GM12891 (cell line): ENCODE measurements at places on chromosomes 7 and 10.

GRCh38 chr10:92042541-92042940 is 119.0 kb downstream of the BTAF1 start:
- DNase-seq, result no peak

DNA sequence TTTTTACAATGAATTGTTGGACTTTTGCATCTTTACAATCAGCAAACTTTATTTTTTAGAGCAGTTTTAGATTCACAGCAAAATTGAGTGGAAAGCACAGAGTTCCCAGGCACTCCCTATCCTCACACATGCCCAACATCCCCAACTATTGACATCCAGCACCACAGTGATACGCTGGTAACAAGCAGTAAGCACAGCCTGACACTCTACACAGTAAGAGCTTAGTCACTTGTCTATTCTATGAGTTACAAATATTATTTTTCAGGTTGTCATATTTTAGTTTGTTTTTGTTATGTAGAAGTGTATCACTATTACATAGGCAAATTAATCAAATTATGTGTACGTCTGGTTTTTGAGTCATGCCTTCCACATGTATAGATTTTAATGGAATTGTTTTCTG is 27.0 kb upstream of the GIMAP7 start:
- no peak for DNase-seq

GRCh38 chr10:112813866-112814591 is 136.0 kb upstream of the TCF7L2 start:
- no peak for DNase-seq

GRCh38 chr10:73647211-73647874 is 6.1 kb upstream of the MYOZ1 start:
- DNase-seq, result no peak

- DNase-seq, result no peak
Observed at GRCh38 chr7:2603044-2603965, 28.5 kb upstream of the TTYH3 start.

GRCh38 chr10:132660385-132660784 is 122.8 kb downstream of the INPP5A start:
- DNase-seq, result no peak

DNA sequence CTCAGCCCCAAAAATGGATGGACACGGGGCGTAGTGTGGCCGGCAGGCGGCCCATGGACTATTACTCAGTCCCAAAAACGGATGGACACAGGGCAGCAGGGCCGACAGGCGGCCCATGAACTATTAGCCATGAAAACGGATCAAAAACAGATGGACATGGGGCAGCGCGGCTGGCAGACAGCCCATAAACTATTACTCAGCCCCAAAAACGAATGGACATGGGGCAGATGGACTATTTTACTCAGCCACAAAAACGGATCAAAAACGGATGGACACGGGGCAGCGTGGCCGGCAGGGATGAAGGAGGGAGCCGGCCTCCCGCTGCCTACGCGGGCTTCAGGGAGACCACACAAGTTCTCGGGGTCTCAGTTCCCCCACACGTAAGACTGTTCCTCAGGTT is 32.9 kb downstream of the GPER1 start:
- DNase-seq, result no peak

GRCh38 chr10:98030093-98030821 is at the start of gene CRTAC1:
CRTAC1 (minus strand) TSS chr10:98030621; CDS start chr10:98030472, 149 bp downstream.
- no peak for DNase-seq

DNA sequence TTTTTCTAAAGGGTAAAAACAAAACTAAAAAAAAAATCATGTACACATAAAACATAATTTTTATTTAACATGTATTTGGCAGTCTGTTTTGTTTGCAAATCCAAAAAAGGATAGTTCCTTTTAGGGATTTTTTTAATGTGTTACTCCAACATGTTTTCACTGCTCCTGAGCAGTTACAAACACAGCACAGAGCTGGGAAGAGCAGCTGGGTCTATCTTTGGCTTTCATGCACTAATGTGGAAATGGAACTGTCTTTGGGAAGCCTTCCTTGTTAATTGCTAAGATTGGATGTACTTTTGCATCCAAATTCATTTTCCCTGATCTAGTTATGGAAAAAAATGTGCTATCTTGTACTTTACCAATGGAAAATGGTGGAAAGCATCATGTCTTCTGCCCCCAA is 1035.1 kb downstream of the CNTNAP2 start:
- DNase-seq, result no peak

- DNase-seq, result no peak
Observed at GRCh38 chr10:99944860-99945259, 64.9 kb downstream of the DNMBP start.

- no peak for DNase-seq
Observed at GRCh38 chr7:157638563-157638962, 301.8 kb downstream of the DNAJB6 start.

DNA sequence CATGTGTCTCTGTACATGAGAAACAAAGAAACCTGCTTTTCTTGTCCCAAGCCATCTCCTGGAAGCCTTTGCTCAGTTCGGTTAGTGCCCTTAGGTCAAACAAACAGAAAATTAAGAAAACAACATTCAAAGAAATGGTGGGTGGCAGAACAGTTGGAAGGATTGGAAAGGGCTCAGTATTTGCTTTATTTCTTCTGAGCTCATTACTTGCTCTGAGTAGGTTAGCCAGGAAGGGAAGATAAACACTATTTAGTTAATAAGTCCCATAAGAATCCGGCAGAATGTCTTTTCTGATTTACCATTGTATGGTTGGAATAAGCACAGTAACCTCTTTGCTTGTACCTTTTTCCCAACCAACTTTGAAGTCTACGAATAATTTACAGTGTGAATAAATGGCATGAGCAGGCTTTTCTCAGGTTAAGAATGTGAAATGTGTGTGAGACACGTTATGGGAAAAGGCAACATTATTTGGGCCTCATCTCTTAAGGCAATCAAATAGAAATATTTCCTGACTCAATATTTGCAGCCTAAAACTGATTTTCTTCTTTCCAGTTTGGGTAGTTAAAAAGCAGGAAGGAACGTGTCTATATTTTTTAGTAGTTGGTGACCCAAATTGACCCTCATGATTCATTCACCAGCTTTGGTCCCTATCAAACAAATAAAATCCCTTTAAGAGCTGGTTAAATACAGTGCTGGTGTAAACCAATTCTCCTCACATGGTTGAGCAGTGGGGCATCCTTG is 158.5 kb downstream of the DKK1 start:
- no peak for DNase-seq

GRCh38 chr10:50853557-50853956 is 31.9 kb downstream of the A1CF start:
- DNase-seq, result no peak

DNA sequence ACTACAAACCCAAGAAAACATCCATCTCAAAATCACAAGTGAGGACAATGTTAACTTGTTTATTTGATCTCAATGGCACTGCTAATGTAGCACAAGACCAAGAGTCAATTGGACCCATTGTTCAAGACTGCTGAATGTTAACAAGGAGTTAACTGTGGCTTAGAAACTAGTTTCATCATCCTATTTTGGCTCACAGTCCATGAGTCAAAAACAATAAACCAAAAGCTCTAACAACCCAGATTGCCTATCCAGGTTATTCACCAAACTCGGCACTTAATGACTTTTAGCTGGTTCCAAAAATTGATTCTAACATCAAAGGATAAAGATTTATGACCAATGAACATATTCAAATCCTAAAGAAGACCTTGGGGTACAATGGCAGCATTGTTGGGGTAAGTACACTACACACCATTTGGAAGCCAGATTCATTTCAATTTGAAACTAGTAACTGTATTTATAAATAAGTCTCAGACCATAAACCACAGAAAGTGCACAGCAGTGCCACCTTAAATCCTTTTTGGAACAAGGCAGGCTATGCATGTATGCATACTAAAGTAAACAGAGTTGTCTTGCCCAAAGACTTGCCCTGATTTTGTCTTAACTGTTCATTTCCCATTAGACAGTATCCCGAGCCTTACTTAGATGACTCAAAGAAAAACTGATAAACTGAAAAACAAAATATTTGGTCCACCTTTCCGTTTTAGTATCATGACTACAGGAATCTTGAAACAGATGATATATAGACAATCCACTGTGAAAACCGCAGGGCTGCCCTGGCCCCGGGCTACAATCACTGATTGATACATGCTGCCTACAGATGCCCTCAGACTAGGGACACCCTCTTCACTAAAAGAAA is 84.5 kb downstream of the SRPK2 start:
- no peak for DNase-seq

DNA sequence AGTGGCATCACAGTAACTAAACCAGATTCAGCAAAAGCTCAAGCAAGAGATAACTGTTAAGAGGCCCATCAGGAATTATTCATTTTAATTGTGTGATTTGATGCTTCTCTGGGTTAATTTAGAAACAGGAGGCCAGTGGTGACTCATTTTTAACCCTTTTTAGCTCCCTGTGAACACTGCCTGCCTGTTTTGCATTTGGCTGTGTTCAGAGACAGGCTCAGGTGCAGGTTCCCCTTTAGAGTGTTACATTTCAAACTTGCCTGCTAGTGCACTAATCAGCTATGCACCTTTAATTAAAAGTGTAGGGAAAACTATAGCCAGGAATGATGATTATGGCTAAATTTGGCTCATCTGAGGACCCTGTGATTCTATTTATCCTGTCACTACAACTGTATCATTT is 6.5 kb downstream of the STAMBPL1 start:
- DNase-seq, result no peak

DNA sequence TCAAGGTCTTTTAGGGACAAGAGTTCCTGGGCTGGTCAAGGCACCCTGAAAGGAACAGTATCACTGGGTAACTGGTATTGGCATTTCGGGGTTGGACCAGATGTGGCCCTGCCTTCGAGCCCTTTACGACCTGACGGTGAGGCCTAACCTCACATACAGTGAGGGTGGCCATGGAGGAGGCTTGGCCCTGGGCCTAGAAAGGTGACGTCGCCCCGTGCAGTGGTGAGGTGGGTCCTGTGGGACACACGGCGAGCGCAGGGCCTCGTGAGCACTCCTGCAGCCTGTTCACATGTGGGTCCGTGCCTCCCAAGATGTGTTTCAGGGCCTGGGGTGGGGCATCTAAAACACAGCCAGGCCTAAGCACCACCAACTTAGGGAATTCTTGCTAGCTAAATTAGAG is 36.1 kb downstream of the CRHR2 start:
- DNase-seq, result no peak

DNA sequence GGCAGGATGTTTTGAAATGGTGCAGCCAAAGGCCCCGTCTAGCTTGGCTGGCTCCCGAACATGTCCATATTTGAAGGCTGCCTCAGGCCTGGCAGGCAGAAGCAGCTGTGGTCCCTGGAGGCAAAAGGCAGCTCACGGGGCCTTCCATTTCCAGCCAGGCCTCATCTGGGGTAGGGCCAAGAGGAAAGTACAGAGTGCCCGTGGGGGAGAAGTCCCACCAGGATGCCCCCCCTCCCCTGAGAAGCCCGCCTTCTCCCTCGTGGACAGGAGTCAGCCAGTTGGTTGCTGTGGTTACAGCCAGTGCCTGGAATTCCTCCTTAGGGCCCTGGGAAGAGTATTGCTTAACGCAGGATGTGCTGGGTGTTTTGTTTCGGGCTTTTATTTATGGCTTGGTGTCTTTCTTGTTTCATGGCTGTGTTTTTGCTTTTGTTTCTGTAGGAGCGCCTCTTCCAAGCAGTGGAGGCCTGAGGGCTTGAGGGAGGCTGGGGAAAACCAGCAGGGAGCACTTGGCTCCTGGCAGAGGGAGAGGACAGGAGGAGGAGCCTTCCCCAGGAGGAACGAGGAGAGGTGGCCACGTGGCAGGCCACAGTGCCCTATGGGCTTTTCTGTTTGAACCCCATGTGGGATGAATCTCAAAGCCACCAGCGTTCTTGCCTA is 45.4 kb downstream of the CHST3 start:
- DNase-seq, result no peak

DNA sequence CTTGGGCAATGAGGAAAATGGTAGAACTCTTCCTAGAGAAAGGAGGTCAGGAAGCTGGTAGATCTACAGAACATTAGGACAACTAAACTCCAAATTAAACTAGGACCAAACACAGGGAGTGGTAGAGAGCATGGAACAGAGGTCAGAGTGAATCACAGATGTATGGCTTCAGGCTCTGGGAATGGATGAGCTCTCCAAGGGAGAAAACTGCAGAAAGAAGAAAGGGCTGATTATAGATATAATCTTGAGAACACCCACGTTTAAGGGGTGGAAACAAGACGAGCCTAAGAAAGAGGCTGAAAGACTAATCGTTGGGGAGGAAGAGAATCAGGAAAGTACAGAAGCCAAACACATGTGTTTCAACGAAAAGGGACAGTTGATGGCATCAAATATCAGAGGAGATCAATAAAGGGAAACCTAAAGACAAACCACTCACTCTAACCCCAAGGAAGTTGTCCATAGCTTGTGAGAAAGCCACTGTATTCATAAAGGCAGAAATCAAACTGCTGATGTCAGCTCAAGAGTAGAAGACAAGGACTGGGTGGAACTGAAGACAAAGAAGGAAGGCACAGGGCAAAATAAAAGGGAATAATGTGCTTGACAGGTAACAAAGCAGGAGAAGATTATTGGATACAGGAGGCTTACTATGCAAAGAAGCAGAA is 41.4 kb downstream of the NUDCD3 start:
- DNase-seq, result no peak

GRCh38 chr10:29007748-29008610 is 280.9 kb upstream of the LYZL1 start:
- no peak for DNase-seq

- DNase-seq, result no peak
Observed at GRCh38 chr10:17787087-17787961, 21.8 kb upstream of the MRC1 start.

GRCh38 chr10:78520737-78521430 is 487.2 kb downstream of the RPS24 start:
- DNase-seq, result no peak

DNA sequence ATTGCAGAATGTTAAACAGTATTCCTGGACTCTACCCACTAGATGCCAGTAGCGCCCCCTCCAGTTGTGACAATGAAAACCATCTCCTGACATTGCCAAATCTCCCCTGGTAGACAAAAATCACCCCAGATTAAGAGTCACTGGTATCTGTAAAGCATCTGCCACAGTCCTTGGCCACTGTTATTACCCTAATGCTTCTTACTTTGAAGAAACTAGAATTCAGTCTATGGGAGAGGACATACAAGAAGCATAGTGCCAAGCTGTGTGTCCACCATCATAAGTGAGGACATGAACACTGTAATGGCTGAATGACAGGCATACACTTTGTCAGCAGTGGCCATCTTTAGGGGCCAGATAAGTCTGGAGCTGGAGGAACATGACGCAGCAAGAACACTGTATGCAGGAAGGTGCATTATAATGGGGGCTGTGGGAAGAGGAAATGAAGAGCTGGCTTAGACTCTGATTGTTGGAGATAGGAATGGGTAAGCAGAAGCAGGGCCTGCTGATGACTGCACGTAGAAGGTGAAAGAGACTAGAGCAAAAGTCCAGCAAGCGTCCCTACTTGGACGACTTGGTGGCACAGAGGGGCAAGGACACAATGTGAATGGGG is 32.5 kb downstream of the CBX3 start:
- DNase-seq, result no peak

DNA sequence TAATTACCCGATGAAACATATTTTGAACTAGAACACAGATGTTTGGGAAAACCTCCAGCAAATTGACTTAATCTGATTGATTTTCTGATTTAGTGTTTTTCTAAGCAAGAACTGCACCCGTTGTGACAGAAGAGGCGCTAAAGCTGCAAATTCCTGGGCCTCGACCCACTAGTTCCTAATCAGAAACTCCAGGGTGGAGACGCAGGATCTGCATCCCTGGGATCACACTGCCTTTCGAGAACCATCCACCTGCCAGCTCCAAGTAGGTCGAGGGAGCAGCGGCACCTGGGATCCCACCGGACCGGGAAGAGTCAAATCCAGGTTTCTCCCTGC is 136.8 kb upstream of the CDCA7L start:
- no peak for DNase-seq

- DNase-seq, result no peak
Observed at GRCh38 chr10:123669886-123670285, 3.7 kb downstream of the GPR26 start.
